ENCODE measurements at places on chromosomes 12 and 14.
A peak's percentile ranks its signal among the peaks of the same experiment; 100 is the strongest.

- no peak for DNase-seq
These were observed 222.1 kb upstream of the PLXNC1 start for GRCh38 chr12:93926237-93926636.

DNA sequence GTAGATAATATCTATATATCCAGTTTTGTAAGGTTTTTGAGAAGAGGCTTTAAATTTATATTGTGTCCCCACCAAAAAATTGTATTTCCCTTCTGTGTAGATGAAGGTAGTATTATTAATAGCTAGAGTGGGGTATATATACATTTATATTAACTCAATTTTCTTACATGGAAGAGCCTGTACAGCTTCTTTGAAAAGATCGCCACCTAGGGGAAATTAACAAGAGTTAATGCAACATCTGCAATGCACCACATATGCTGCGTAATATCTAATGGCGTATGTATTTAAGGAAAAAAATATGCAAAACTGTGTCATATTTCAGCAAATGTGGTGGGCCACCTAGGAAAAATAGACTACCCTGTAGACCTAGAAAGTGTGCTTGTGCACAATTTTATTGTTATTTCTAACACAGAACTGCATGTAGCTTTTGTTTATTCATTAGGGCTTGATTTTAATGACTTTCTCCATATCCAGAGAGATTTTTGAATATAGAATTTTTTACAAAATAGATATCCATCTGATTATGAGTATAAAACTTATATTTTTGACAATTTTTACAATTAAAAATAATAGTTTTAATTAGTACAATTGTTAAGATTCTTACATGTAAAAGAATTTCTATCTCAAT is 14.0 kb downstream of the CCER1 start:
- no peak for DNase-seq

DNA sequence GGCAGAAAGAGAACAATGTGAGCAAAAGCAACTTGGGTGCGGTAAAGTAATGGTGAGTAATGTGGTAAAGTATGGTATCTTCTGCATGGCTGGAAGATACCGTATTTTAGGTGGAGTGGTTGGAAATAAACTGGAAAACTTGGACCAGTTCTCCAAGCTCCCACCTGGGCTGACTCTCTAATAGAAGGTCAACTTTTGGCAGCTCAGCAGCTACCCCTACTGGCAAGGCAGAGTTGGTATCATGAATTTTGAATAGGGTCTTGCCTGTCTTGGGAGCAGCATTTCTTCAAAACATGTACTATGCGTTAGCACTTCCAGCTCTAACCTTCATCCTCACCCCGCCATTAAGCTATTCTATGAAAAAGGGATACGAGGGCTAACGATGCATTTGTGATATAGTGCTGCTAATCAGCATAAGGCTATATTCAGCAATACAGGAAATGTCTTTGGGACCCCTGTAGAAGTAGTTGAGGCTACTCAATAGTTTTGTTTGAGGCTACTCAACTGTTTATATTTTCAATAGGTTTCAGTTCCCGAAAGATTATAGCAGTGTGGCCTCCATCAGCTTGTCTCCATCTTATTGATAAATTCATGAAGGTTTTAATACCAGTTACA is 276.3 kb upstream of the FAR2 start:
- DNase-seq: peak; percentile 69

DNA sequence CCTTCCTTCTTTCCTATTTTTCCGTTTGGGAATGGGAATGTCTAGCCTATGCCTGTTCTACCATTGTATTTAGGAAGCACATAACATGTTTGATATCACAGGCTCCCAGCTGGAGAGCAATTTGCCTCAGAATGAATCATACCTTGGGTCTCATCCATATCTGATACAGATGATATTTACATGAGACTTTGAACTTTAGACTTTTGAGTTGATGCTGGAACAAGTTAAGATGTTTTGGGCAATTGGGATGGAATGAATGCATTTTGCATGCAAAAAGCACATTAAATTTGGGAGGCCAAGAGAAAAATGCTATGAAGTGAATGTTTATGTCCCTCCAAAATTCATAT is 61.9 kb upstream of the BEGAIN start:
- DNase-seq: no peak

GRCh38 chr12:52202361-52203078 is 10.7 kb upstream of the KRT80 start:
- DNase-seq: no peak

- DNase-seq: no peak
These were observed 174.3 kb downstream of the MGAT4C start for GRCh38 chr12:86081843-86082242.

DNA sequence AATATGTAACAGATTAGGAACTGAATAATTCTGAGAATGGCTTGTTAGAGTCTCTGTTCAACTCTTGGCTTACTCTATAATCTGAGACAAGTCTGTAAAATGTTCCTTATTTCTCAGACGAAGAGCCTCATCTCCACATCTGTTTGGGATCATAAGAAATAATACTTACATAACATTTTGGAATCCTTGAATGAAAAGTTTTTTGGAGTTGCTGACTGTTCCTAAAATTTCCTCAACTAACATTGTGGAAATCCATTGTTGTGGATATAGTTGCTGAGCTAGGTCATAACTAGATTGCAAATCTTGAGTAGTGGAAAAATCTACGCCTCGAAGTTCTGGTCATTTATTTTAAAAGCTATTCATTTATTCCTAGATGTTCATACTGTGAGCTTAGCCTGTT is 402.9 kb downstream of the ZFP36L1 start:
- no peak for DNase-seq

GRCh38 chr12:11186837-11187236 is at the start of gene TAS2R42:
Gene TAS2R42 (minus strand): TSS chr12:11186937. CDS start chr12:11186937, 0 bp downstream.
- DNase-seq: no peak

- DNase-seq: no peak
These were observed 242.1 kb downstream of the ADGRD1 start for GRCh38 chr12:131195796-131196195.

- no peak for DNase-seq
These were observed 138.7 kb upstream of the PZP start for GRCh38 chr12:9346866-9347327.

- DNase-seq: no peak
These were observed 129.3 kb upstream of the HIF1A start for GRCh38 chr14:61565836-61566536.

GRCh38 chr12:65612440-65612839 is 211.8 kb upstream of the HMGA2 start:
- DNase-seq: no peak

- peak; percentile 62 for DNase-seq
These were observed 508 bp downstream of the HNRNPC start for GRCh38 chr14:21268617-21269251.

GRCh38 chr14:103456167-103456835 is 66.3 kb downstream of the CKB start:
- DNase-seq: no peak

DNA sequence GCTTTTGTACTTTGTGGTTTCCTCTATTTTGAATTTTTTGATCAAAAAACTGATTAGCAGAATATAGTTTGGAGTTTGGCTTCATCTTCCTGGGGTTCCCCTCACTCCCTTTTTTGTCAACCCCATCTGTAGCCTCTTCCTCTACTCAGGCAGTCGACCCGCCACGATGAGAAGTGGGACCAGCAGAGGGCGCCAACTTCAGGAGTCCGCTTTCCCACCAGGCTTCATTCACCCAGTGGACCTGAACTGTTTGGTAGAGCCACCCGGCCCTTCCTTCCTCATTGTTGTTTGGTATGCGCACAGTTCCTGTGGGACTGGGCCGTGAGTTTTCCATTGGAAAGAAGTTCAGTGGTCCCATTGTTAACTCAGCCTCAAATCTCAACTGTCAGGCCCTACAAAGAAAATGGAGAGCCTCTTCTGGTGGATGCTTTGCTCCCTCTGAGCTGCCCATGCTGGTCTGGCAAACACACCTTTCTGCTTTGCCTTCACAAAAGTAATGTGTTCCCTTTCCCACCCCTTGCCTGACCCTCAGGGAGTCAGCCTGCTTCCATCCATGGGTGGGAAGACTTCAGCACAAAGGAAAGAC is 21.7 kb downstream of the TMBIM6 start:
- DNase-seq: peak; percentile 42

- no peak for DNase-seq
These were observed 34.8 kb downstream of the DUSP16 start for GRCh38 chr12:12527820-12528296.

DNA sequence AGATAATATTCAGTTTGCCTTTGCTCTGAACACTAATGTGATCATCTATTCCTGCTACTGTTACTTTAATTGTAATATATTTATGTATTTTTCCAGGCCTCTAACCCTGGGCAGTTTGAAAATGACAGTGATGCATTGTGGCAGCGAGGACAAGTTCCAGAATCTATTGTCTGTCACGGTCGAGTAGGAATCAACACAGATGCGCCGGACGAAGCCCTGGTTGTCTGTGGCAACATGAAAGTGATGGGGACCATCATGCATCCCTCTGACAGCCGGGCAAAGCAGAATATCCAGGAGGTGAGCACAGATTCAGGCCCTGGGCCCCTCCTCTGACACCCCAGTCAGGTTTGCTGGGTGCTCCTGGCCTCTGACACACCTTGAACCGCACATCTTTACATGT is 78.5 kb downstream of the MYRFL start:
- no peak for DNase-seq

DNA sequence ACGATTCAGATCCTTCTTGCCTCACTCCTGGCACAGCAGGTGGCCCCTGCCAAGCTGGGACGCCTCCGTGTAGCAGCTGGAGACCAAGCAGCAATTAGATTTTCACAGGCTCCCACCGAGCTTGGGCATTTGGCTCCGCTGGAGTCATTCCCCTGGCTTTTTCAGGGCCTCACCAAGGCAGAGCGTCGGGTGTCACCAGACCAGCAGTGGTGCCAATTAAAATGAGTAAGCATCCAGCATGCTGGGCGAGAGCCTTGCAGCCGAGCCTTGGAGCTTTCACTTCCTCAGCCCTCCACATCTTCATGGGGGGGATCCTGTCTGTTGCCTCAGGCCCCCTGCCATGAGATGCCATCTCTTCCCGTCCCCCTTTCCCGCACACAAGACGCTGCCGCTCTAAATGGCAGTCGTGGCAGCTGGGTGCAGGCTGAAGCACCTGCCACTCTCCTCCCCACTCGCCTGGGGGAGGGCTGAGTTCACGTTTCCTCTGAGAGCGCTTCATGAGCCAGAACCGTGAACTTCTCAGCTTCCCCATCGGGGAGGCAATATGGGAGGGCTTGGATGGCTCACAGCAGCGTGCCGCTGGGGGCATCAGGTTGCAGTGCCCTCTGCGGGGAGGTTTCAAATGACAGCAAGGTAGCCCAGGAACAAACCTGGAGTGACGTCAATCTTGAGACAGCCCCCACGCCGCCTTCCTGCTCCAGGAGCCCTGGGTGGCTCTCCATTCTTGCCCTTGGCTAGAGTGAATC is 11.7 kb downstream of the TPCN1 start:
- DNase-seq: no peak

GRCh38 chr14:42111355-42111754 is 504.7 kb downstream of the LRFN5 start:
- DNase-seq: no peak

GRCh38 chr12:90543841-90544240 is 411.1 kb downstream of the CCER1 start:
- DNase-seq: no peak

DNA sequence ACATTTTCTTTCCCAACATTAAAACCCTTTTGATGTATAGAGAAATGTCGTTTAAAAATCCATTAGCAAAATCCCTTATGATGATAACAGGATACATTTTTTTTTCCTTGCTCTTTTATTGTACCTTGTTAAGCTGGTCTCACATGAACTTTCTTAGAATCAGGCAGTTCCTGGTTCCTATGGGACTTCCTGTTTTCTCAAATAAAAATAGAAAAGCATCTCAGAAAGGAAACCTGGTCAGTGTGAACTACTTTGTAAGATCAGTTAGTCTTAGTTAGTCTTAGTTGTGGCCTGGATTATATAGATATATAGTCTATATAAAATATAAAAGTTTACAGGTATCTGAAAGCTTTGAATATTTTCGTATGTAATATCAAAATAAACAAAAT is 40.3 kb downstream of the LEMD3 start:
- DNase-seq: no peak

- no peak for DNase-seq
These were observed 55.7 kb downstream of the SSH1 start for GRCh38 chr12:108801736-108802100.

GRCh38 chr12:102950107-102950949 is 7.1 kb upstream of the ASCL1 start:
- no peak for DNase-seq

GRCh38 chr12:121806546-121807423 is 3.0 kb downstream of the SETD1B start:
- peak; percentile 63 for DNase-seq

DNA sequence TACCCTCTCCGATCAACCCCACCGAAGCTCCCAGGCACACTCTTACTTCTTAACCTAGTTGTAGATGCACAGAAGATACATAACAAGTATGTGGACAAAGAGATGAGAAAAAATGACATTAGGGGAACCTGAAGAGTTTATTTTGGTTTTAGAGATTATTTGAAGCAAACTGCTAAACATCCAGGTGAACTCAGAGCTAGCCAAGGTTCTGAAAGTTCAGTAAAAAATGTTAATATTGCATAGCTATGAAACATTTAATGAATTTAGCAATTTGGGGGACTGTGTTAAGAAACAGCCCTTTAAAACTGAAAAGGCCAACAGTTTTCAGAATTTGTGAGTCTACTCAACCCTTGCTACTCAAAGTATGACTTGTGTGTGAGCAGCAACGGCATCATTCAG is 174.4 kb downstream of the NAV3 start:
- DNase-seq: no peak

DNA sequence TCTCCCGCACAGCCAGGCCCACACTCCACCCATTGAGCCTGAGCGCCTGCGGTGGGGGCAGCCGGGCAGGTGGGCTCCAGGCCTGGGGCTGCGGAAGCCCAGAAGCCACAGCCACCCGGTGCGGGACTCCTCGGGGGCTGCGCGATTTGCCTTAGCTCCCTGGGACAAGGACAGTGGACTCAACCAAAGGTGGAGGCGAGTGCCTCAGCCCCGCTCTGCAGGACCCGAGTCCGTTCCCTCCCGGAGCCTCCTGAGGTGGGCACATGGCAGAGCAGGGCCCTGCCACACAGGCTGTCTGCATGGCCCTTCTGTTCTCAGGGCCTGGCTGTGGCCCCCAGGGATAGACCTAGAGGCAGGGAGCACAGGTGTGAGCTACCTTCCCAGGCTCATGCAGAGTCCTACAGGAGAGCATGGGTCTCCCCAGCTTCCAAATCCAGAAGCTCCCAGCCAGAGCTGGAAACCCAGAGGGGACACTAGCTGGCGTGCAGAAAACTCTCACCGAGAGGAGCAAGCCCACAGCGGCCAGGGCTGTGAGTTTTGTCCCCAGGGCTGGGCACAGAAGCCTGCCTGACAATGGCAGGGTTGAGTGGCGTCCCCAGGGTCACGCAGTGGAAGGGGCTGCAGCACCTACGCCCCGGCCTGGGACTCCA is 22.2 kb upstream of the LRTM2 start:
- no peak for DNase-seq

DNA sequence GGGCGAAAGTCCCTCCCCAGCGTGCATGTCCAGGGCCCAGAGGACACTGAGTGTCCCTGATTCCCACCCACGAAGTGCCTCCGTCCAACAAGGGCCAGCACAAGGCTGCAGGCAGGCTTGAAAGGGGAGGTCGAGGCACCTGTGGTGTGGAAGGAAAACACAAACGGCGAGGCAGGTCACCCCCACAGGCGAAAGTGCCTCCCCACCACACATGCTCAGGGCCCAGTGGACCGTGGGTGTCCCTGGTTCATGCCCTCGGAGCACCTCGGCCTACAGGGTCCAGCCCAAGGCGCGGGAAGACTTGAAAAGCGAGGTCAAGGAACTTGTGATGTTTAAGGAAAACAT is 370.4 kb downstream of the ALG10 start:
- DNase-seq: no peak
